Activated T-cell treated with anti-CD3 and anti-CD28 coated beads for 1 hour (primary cell): ENCODE measurements at places on chromosomes 5 and 9.

GRCh38 chr9:81687521-81688261, 1.7 kb downstream of the TLE1 start:
- DNase-seq: no peak

DNA sequence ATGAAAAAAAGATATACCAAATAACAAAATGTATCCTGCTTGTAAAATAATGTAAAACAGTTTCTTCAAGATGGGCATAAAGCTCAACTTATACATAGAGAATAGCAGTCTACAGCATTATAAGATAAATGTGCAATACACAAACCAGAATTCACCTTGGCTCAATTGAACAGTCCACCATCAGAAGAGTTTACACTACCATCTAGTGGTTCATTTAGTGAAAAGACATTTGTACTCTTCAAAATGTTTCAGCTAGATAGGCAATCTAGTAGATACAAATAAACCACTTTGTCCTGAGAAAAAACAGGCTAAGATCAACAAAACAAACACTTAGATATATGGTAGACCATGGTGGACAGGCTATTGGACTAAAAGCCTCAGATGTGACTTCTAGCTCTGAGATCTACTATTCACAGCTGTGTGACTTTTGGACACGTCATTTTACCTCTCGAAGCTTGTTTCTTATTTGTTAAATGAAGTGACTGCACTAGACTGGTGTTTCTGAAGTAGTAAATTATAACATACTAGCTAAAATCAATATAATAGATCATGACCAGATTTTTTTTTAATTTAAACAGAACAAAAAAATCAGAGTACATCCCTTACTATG, 22.1 kb upstream of the TPD52L3 start:
- DNase-seq: no peak

DNA sequence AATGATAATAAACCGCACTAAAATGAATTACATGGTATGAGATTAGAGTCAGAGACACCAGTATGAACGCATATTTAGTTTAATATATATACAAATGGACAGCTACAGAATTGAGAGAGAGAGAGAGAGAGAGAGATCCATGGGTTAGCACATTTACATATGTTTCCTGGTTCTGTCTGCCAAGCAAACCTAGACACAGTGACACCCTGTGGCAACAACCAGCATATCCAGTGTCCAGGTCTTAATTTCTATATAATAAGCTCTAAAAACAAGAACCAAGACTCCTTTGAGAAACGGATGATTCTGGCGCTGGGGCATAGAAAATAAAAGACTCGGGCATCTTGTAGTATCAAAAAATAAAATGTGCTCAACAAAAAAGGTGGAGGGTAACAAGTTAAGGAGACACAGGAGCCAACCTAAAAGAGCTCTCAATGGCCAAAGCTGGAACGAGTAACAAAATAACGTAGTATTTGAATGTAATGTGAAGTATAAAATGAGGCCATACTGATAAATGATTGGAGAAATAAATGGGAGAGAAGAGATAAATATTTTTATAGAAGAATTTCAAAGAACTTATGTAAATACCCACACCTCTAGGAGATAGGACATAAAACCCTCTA, 84.5 kb downstream of the RFX3 start:
- DNase-seq: peak; percentile 6

DNA sequence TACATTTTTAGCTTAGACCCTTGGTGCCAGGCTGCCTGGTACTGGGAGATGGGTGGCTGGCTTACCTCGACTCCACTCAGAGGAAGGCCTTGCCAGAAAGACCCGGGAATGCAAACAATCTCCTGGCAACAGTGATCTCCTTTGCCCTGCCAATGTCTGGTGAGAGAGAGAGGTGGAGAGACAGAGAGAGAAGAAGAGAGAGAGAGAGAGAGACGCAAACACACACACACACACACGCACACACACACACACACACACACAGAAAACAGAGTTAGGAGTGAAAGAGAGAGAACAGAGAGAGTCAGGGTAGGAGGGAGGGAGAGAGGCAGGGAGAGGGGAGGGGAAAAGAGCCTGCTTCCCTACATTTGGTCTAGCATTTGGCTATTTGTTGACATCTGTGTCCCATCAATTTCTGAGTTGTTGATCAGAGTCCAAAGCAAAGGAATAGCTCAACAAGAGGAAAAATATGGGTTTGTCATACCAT, 181.6 kb upstream of the MAP1B start:
- DNase-seq: no peak

DNA sequence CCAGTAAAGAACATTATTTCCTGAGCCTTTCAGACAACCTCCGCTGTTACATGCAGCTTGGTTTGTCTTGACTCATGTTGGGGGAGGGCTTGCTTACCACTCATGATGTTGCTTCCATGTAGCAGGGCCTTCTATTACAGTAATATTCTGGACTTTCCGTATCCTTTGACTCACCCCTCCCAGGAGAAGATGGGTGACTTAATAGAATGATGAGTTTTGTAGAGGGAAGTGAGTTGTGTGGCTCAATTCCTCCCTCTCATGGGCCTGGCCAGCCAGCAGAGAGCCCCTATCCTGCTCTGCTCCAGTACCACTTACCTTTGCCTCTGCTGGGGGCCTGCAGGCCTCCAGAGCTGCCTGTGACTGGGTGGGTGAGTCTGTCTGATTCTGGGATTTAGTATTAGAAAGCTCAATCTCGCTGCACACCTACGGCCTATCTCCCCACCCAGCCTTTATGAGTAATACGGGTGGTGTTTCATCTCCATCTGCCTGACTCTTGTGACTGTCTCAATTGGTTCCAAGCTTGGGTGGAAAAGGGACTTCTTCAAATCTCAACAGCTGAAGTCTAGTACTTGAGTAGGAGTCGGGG, 52.6 kb upstream of the KLF9 start:
- no peak for DNase-seq

- DNase-seq: no peak
These were observed 678 bp downstream of the SLC2A6 start for GRCh38 chr9:133477992-133478850.

- DNase-seq: no peak
These were observed 848.8 kb upstream of the ACO1 start for GRCh38 chr9:31535651-31536050.

GRCh38 chr9:69811351-69811868, 9.2 kb upstream of the CFAP95 start:
- no peak for DNase-seq

- DNase-seq: peak; percentile 15
These were observed 2.9 kb downstream of the DNAJB5 start for GRCh38 chr9:34992376-34992951.

DNA sequence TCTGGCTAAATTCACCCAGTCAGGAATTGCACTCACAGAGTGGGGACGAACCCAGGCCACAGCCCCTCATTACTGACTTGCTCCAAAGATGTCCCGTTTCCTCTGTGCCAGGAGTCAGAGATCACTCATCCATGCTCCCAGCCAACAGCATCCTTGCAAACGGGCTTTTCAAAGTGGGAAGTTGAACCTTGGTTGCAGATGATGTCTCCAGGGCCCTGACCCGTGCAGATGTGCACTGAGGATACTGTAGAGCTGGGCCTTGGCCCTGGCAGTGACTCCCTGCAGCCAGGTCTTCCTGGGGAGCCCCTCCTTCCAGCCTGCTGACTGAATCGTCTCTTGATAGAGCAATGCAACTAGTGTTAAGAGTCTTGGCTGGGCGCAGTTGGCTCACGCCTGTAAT, 22.3 kb downstream of the TCF7 start:
- DNase-seq: no peak

DNA sequence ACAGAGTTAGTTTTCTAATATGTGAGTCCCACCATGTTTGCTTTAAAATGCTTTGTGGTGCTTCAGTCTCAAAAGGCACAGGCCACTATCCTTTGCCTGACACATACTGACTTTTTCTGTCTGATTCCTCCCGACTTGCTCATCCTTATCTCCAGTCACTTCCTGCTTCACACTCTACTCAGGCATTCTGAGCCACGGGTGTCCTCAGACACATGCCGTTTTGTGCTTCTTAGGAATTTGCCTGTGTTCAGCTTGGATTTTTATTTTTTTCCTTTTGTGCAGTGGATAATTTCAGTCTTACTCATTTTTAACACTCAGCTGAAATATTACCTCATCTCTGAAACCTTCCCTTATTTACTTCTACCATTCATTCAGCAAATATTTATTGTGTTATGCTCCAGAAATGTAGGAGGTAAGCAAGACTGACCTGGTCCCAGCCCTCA, 54.1 kb downstream of the MAN2A1 start:
- DNase-seq: no peak

GRCh38 chr9:91519520-91520277, 96.1 kb upstream of the NFIL3 start:
- no peak for DNase-seq

DNA sequence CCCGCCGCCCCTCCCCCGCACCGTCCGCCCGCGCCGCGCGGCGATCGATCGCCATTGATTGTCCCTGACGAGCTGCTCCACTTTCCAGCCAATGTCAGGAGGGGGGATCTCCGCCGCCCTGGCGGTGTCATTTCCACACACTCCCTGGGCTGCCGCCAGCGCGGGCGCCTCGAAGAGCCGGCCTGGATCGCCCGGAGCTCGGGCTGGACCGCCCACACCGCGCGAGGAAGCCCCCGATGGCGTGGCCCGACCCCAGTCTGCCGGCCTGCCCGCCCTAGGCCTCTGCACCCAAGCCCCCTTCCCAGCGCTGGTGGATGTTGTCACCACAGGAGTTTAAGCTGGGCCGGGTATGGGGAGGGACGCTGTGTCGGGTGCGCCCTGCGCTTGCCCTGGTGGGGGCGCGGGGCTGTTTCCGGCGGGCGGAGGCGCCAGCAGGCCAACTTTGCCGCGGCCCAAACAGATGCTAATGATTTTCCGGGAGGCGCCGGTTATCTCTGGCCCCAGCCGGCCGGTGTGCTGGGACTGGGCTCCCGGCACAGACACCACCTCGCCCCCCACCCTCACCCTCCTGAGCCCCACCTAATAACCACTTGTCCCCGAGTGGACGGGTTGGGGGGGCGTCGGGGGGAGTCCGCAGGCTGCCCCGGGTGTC, 10.6 kb upstream of the CXXC5 start:
- peak; percentile 37 for DNase-seq

- no peak for DNase-seq
These were observed at the start of gene PFN3 for GRCh38 chr5:177399997-177400868. PFN3 (minus strand) TSS chr5:177400661; CDS start chr5:177400576, 85 bp downstream.

DNA sequence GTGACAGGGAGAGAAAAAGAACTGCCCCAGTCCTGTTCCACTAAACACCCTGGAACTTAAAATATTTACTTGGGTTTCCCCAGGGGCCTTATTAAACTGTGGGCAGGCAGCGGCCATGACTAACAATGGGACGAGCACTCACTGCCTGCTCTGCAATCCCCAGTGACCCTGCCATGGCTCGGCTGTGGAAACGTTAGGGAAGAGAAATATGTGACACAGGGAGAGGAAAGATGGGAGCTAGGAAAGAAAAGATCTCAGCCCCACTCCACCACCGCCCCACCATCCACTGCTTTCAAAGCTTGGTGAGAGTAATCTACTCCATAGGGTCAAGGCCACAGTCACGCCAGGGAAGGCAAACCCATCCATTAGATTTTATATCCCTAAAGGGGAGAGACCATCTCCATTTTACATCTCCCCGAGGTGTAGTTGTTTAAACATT, 117.6 kb downstream of the EFNA5 start:
- no peak for DNase-seq

GRCh38 chr5:109996246-109996645, 306.5 kb downstream of the MAN2A1 start:
- DNase-seq: no peak

- no peak for DNase-seq
These were observed 16.7 kb downstream of the ITGA1 start for GRCh38 chr5:52804387-52804791.

GRCh38 chr9:131739959-131740648, at the start of gene RAPGEF1:
RAPGEF1 (minus strand) TSS chr9:131740076; CDS start chr9:131739830, 246 bp downstream.
- peak; percentile 87 for DNase-seq

DNA sequence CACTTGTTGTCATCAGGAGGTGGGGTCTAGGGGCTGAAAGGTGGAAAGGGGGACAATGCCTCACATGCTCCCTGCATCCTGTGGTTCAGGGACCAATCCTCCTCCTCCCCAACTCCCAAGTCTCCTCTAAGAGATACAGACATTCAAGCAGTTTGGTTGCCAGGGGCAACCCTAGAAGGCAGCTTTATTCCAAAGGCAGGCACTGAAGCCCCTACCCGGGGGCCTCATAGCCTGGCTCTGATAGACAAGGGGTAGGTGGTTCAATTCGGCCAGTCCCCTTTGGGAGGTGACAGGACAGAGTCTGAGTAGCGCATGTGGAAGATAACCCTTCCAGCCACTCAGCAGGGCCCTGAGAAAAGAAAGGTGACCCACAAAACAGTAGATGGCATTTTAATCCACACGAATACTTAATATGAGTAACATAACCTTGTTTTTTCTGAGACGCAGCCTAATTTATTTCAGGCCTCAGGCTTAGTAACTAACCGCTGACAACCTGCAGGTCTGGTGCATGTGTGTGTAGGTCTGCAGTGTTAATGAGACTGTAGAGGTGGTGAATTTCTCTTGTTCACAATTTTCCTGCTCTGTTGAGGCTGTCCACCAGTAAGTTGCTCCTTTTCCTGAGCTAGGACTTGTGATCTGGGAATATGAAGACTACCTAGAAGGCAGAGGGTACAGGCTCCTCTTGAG, 31.3 kb upstream of the HSPA9 start:
- DNase-seq: no peak

- no peak for DNase-seq
These were observed 30.1 kb upstream of the ZNF782 start for GRCh38 chr9:96884443-96884842.

DNA sequence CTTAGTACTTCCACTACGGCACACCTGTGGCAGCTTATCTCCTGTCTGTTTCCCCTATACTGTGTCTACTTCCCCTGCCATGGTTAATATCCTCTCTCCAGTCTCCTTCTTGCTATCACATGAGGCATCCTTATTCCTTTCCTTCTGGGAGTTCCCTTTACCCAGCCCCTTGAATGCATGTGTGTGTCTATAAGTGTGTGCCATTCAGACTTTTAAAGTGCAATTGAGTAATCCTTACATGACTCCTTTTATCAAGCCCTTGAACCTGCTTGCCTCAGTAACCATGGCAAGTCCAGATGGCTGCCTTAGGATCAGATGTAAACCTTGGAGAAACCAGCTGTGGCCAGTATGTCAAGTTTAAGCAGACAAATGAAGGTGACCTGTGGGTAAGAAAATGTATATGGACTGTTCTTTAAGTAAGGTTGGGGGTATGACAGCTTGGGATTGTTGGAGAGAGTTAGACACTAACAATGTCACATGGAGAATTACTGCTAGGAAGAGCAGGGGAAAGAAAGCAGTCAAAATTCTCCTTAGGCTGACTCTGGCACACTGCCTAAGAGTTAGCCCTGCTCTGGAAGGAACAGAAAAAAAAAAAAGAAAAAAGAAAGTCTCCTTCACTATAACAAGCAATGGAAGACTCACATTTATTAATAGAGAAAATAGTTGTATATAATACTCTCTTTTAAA, 142.1 kb downstream of the HINT1 start:
- no peak for DNase-seq

DNA sequence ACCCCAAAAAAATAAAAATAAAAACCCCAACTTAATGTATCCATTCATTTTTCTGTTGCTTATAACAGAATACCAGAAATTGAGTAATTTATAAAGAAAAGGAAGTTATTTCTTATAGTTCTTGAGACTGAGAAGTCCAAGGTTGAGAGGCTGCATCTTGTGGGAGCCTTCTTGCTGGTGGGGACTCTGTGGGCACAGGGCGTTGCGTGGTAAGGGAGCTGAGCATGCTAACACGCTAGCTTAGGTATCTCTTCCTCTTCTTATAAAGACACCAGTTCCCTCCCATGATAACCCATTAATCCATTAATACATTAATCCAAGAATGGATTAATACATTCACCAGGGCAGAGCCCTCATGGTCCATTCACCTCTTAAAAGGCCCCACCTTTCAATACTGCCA, 150.9 kb downstream of the ZSWIM6 start:
- DNase-seq: no peak

- no peak for DNase-seq
These were observed 975 bp upstream of the HAVCR1 start for GRCh38 chr5:157059891-157060290.
